Activated CD4-positive, alpha-beta T cell treated with anti-CD3 and anti-CD28 coated beads, Interleukin-2, amount 10 ng/mL, durations not matched to agents 7 days and 5 days (primary cell): ENCODE measurements at places on chromosomes 13 and 19. TPM values are rescaled to one million over a fixed set of nuclear protein-coding genes. Genes with fewer than 3 reads are reported as not detected.

GRCh38 chr13:40247845-40248244 is 418.6 kb downstream of the FOXO1 start:
- H3K27me3 ChIP-seq = no peaks in the 10 kb centered on the region
- H3K27ac ChIP-seq = no peak overlapping the region
- H3K4me3 ChIP-seq = no peak overlapping the region
- peaks cover 19% of the 10 kb centered on the region for H3K4me1 ChIP-seq
- no peak for DNase-seq

The TEX29 gene
- 0.52 TPM for total RNA-seq

The CAMSAP3 gene
- total RNA-seq = 0.57 TPM

- H3K36me3 ChIP-seq = no peaks in the 10 kb centered on the region
- H3K4me1 ChIP-seq = no peaks in the 10 kb centered on the region
- no peaks in the 10 kb centered on the region for H3K27me3 ChIP-seq
- no peak for DNase-seq
- H3K4me3 ChIP-seq = no peak overlapping the region
Observed at GRCh38 chr13:104314321-104314720, 1248.1 kb upstream of the SLC10A2 start.

- no peak overlapping the region for H3K4me3 ChIP-seq
- H3K4me1 ChIP-seq = peaks cover 5% of the 10 kb centered on the region
- H3K27ac ChIP-seq = no peak overlapping the region
- peak; percentile 69 for DNase-seq
- H3K36me3 ChIP-seq = no peaks in the 10 kb centered on the region
- H3K27me3 ChIP-seq = no peaks in the 10 kb centered on the region
Observed at GRCh38 chr19:33143897-33144405, 12.0 kb downstream of the WDR88 start.

DNA sequence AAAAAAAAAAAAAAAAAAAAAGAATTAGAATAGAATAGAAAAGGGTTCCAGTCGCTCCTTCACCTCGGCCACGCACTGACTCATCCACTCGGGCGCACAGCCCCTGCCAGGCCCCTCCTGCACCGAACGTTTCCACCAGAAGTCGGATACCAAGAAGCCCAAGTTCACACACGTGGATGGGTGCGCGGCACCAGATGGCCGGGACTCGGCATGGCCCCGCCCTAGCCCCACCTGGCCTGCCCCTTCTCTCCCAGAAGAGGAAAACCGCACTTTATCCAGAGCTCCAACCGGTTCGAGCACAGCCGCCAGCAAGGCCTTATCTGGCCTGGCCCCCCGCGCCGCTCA is 5.9 kb downstream of the PRR36 start:
- peaks cover 34% of the 10 kb centered on the region for H3K27me3 ChIP-seq
- peak overlapping the region; percentile 63 for H3K4me3 ChIP-seq
- DNase-seq = no peak
- peaks cover 42% of the 10 kb centered on the region for H3K4me1 ChIP-seq
- H3K27ac ChIP-seq = peak overlapping the region; percentile 75
